ELR (cell line): ENCODE measurements at places on chromosomes 5 and 9.

- DNase-seq, result no peak
Measured at GRCh38 chr5:132394667-132395259, 25.3 kb downstream of the SLC22A5 start.

DNA sequence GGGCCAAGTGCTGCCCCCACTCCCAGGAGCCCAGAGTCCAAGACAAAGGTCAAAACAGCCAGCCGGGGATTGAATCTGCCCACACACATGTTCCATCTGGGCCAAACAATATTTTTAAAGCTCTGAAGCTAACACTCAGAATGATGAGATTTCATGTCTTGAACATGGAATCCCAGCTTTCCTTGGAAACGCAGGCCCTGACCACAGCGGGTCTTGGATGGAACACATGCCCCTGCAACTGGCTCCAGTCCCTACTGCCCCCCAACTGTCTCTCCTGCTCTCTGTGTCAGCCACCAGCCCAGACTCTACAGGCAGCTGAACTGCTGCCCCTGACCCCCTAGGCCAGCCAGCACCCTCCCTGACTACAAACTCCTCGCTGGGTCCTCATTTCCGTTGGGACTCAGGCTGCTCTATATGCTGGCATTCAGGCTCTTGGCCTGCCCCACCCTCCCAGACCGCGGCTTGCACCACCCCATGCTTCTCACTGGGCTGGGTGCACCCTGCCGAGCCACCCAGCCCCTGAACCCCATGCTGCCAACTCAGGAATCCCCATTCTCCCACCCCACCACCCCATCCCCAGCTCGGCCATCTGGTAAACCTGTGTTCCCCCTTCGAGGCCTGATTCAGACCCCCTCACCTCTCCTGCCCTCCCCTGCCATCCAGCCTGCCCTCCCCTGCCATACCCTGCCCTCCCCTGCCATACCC is 71.7 kb downstream of the ADAMTS2 start:
- no peak for DNase-seq

DNA sequence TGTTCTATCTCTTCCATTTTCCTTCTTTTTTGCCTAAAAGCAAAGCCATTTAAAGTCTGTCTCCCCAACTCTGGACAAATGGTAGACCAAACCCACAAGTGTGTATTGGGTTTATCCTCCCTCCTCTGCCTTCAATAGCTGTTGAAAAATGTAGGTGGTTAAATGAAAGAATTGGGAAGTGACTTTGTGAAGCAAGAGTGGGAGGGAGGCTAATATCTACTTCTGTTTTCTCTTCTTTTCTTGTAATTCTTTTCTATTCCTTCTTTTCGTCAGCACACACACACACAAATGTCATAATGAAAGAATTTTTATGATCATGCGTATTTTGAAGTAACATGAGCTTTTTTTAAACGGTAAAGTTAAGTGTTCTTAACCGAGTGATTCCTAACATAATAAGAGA is 3.8 kb downstream of the CCDC152 start:
- DNase-seq, result no peak

GRCh38 chr5:112418659-112419163 is 366 bp downstream of the EPB41L4A start:
- no peak for DNase-seq

DNA sequence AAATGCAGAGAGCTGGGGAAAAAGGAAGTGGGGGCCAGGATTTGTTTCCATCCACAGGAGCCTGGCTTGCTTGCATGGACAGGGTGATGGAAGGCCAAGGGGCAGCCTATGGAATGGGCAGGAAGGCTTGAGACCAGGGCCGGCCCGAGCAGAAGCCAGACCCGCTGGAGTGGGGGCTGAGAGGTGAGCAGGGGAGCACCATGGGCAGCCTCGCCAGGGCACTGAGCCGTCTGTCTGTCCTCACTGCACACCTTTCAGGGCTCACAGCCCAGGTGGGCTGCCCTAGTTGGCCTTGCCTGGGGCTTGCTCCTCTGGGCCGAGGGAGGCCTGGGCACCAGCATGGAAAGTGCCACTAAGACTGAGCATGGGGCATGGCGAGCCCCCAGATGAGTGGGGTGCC is 58.6 kb upstream of the CNOT6 start:
- DNase-seq, result no peak
